ENCODE measurements at places on chromosomes 7 and 10.

DNA sequence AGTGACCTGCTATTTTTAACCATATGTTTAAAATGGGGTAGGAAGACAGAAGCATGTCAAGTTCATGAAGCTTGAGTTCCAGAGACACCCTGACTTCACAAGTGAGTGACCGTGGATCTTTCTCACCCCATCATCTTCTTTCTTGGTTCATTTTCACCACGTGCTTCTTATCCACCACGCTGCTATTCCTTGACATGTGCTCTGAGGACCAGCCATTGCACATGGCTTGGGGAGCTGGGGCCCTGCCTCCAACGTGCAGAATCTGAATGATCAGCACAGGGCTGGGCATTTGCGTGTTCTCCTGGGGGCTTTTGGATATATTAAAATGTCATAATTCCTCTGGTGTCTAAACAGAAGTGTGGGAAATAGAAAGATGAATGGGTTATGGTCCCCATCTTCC lies 25.0 kb upstream of the GTPBP4 start:
- DNase-seq: no peak

- DNase-seq: no peak
These were observed 291.7 kb downstream of the AUTS2 start for GRCh38 chr7:69889976-69890351.

DNA sequence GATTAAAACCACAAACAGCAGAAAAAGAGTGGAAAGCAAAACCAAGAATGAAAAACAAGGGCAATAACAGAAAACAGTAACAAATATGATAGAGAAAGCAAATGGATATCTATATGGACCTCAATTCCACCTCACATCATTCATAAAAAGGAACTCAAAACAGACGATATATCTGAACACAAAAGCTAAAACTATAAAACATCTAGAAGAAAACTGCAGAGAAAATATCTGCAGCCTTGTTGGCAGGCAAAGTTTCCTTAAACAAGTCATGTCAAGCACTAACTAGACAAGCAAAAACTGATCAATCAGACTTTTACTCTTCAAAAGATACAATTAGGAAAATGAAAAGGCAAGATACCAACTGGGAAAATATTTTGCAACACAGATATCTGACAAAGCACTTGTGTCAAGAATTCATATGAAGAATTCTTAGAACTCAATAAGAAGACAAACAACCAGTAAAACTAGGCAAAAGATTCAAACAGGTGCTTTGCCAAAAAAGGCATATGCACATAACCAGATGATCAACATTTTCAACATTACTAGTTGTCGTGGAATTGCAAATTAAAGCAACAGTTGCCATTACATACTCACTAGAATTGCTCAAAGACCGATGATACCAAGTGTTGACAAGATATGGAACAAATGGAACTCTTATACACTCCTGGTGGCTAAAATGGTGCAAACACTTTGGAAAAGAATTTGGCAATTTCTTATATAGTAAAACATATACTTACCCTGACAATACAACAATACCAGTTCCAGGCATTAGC lies 25.9 kb upstream of the ZMIZ1 start:
- no peak for DNase-seq

DNA sequence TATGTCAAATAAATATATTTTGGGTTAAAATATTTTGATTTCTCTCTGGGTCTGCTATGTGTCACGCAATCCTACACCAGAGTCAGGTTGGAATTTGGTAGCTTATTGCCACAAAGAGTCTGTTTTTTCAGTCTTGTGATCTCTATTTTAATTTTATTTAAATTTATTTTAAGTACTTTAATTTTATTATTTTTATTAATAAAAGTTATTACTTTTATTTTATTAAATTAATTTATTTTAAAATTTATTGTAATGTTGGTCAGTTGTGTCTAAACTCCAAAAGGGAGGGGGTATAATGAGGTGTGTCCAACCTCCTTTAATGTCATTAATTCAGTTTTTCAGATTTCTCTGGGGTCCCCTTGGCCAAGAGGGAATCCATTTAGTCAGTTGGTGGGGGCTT lies 42.8 kb upstream of the RAB18 start:
- DNase-seq: no peak

DNA sequence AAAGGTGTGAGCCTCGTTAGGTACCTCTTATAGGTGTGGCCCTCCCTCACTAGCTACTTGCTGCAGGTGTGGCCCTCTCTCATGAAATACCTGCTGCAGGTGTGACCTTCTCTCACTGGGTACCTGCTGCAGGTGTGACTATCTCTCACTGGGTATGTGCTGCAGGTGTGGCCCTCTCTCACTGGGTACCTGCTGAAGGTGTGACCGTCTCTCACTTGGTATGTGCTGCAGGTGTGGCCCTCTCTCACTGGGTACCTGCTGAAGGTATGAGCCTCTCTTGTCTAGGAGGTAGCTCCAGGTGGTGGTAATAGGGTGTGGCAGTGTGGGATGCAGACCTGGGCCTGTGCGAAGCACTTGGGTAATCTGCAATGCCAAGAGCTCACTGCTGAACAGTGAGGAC lies 170.7 kb upstream of the PLPP4 start:
- no peak for DNase-seq

DNA sequence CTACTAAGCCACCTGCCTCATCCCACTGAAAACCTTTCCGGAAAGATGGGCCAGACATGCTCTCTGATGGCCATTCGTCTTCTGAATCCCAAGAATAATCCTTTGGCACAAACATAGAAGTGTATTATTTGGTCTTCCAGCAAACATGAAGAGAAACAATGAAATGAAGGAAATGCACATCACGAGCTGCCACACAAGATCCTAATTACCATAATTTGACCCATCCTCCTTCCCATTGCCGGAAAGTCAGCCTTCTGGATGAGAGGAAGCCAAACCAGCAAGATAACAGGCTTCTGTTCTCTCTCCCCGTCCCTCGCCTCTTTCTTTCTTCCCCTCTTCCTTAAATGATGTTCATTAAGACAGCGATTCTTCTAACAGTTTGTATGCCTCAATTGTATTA lies 218.9 kb upstream of the KMT2E start:
- DNase-seq: no peak

DNA sequence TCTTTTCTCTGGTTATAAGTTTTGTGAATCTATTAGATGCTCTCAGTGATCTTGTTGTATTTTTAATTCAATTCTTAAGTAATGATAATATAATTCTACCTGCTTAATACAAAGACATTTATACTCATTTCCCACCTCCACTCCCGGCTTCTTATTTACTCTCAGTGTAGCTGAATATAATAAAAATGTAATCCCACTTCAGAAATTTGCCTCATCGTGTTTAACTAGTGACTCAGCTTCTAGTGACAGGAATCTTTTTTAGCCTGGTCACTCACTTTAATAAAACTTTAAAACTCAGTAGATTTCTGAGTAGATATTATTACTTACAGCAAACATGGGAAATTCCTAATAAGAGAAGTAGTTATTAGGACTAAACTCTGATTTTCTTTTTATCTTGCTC lies 1506.2 kb upstream of the LRRTM3 start:
- DNase-seq: no peak

DNA sequence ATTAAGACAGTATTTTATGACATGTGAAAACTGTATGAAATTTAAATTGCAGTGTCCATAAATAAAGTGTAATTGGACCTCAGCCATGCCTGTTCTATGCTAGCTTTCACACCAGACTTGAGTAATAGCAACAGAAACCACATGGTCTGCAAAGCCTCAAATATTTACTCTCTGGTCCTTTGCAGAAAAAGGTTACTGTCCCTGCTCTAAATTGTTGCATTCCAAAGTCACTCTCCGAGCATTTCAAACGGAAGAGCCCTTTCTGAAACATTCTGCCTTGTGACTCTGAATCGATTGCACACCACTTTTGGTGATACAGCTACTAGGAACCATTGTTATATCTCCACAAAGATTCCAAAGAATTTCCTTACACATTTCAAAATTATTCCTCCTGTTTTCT lies 81.0 kb upstream of the STK17A start:
- DNase-seq: no peak

- DNase-seq: no peak
These were observed 37.0 kb downstream of the NHLRC2 start for GRCh38 chr10:113891476-113891875.

DNA sequence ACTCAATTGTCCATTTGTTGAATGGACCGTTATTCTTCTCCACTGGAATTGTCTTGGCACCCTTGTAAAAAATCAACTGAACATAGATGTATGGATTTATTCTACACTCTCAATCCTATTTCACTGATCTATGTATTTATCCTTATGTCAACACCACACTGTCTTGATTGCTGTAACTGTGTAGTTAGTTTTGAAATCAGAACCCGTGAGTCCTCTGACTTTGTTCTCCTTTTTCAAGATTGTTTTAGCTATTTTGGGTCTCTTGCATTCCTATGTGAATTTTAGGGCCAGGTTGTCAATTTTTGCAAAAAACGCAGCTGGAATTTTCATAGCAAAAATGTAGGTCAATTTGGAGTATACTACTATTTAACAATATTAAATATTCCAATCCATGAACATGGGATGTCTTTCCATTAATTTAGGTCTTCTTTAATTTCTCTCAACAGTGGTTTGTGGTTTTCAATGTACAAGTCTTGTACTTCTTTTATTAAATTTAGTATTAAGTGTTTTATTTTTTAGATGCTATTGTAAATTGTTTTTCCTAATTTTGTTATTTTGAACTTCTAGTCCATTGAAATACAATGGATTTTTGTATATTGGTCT lies 10.0 kb downstream of the CAMK2B start:
- no peak for DNase-seq

GRCh38 chr7:130442601-130443000 lies 1.8 kb upstream of the CEP41 start:
- no peak for DNase-seq

DNA sequence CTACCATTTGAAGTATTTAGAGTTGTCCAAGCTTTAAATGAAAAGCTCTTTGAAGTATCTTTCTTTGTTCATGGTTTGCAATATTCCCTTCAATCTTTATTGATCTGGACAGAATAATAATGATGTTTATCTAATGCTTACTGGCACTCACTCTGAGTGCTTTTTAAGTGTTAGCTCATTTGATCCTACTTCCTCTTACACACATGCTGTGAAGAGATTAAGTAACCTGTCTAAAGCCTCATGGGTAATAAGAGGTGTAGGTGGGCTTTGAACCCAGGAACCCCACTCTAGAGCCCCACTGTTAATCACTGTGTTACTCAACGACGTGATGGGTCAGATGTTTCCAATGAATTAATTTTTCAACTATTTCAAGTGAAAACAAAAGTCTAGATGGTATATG lies 31.1 kb upstream of the ADD3 start:
- no peak for DNase-seq

DNA sequence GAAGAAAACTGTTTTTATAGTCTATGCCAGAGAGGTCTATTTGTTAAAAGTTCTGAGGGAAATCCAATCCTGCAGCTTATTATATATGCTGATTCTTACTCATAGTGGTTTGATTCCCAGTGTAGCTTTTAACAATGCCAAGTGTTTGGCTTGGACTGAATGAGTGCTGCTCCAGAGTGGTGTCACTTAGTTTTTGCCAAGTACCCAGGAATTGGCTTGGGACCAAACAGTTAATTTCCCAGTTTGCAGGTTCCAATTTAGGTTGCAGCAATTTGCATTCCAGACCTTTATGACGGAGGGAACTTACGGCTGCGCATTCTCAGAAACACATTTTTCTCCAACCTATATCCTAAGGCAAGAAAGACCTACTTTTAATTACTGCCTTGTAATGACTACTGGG lies 32.4 kb downstream of the NSUN6 start:
- no peak for DNase-seq

- no peak for DNase-seq
These were observed 174.4 kb upstream of the PLXNA4 start for GRCh38 chr7:132750530-132751217.

- DNase-seq: no peak
These were observed 29.3 kb downstream of the DOCK4 start for GRCh38 chr7:112176693-112177415.

DNA sequence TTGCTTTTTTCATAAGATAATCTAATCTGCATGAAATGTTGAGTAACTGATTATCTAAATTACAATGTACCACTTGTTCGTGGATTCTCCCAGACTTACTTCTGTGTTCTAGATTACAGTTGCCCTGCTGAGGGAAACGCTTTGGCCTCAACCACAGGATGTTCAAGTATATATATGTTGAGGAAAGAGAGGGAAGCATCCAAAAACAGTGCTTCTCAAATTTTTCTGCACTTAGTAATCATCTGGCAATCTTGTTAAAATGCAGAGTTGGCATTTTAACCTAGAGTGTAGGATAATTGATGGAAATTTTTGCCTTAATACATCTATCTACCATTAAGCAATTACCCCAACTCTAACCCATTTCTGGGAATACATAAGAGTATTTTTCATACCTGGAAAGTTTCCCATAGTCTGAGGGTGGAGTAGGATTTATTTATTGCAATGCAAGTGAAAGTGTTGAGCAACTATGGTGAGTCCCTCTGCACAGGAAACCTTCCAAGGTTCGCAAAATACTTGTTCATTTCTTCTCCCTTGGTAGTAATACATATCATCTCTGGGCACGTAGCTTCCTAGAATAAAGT lies 59.6 kb upstream of the C1GALT1 start:
- no peak for DNase-seq

DNA sequence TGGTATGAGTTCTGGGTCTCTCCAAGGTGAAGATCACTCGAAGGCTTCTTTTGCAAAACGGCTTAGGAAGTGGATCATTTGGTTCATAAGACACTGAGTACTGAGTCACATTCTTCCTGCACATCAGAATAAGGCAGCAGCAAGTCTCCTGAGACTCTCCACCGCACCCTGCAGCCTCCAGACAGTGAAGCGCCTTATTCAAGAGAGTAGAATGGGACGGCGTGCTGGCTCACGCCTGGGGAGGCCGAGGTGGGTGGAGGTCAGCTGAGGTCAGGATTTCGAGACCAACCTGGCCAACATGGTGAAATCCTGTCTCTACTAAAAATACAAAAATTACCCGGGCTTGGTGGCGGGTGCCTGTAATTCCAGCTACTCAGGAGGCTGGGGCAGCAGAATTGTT lies 70.3 kb downstream of the C10orf143 start:
- no peak for DNase-seq

GRCh38 chr7:130473876-130474275 lies 18.0 kb upstream of the MEST start:
- DNase-seq: no peak

- DNase-seq: no peak
These were observed 60.3 kb downstream of the RASGEF1A start for GRCh38 chr10:43206391-43207235.

- no peak for DNase-seq
These were observed 11.2 kb downstream of the SLC13A4 start for GRCh38 chr7:135716677-135717238.

DNA sequence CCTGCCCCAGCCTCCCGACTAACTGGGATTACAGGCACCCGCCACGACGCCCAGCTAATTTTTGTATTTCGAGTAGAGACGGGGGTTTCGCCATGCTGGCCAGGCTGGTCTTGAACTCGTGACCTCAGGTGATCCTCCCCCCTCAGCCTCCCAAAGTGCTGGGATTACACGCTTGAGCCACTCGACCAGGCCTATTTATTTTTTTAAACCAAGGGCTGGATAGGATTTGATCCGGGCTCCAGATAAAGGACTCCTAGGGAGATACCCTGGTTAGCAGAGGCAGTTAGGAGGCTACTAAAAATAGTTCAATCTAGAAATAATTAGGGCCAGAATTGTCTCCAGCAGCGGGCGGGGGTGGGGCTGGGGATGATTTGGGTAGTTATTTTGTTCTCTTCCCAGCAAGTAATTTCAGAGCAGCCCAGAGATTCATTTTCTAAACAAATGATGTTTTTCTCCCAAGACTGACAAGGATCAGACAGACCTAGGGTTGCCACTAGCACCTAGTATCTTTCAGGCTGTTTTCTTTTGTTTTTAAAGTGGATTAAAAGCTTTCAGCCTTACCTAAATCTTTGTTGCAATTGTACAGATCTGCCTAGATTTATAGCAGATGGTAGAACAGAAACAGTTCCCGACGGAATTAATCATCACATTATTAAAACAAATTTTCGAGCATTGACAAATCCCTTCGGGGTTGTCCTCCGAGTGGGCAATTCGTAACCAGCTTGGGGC lies 859 bp upstream of the SMC3 start:
- DNase-seq: no peak
